Suprapubic skin (tissue), 4 donors: ENCODE measurements at places on chromosomes 3 and 15. TPM values are rescaled to one million over a fixed set of nuclear protein-coding genes. Genes with fewer than 3 reads are reported as not detected.

CLDN18 gene
- total RNA-seq, result not detected

GRCh38 chr3:4623421-4623999, 130.4 kb downstream of the ITPR1 start:
- no peak overlapping the region for H3K4me3 ChIP-seq
- H3K36me3 ChIP-seq, result peaks cover 3% of the 10 kb centered on the region
- no peaks in the 10 kb centered on the region for H3K4me1 ChIP-seq
- no peaks in the 10 kb centered on the region for H3K27me3 ChIP-seq

DNA sequence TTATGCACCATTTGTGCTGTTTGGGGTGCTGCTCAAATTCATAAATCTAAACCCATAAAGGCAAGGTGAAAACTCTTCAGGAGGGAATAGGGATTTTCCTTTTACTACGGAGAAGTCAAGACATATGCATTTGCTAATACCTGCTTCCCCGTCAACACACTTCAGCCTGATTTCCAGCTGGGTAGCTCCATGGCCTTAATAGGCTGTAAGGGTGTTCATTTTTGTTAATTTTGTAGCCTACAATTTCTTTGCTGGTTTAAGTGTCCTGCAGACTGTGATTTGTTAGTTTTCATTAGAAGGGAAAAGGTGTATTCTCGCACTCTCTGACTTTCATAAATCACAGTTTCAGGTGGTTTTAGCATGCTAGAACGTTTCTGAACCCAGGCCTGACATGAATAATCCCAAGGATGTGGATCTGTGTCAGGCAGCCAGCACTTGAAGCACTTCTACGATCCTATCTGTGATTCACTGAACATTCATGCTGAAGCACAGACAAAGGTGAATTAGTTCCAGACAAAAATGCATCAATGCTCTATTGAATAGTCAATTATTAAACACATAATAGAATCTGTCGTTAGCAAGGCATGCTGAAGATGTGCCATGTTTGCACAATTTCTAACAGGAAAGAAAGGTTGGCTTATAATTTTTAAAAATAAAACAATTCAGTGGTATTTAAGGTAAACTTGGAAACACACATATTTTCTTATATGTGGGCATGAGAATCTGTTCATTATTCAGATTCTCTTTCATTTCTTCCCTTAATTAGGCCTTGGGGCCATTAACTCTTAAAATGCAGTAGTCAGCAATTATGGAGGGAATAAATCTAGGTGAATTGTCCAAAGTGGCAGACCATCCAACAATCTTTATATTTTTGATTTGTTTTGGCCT, 17.9 kb upstream of the NMNAT3 start:
- no peaks in the 10 kb centered on the region for H3K27me3 ChIP-seq
- H3K36me3 ChIP-seq, result no peaks in the 10 kb centered on the region
- H3K27ac ChIP-seq, result no peak overlapping the region

DNA sequence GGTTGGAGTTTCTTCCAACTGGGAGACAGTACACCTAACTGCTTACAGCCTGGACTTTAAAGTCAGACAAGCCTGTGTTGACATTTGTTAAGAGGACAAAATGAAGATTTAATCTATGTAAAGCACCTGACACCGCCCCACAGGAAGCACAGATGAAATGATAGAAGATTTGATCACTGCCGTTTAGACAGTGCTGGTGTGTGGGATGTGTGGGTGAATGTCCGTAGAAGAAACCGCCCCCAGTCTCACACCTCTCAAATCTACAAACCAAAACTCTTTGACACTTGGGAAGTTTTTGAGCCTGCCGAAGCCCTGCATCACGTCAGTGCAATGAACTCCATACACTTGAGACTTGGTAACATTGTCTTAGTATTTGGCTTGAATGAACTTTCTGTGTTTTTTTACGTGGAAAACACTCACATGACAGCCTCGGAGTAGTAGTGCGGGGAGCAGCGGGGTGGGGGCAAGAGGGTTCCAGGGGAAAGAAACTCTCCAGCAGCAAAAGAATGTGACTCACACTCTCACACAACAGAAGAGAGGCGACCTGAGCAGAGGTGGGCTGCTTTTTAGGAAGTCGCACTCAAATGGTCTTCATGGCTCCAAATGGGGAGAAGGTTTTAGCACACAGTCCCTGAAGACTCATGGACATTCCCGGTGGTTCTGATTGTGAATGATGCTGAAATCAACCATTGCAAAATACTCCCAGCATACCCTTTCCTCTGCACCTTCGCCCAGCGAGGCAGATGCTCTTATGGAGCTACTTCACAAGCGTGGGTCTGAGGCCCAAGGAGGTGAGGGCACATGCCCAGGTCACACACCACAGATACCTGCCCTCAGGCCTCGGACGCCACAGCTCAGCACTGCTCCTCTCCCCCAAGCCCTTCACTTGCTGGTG, 79.2 kb downstream of the SRGAP3 start:
- H3K4me3 ChIP-seq, result no peak overlapping the region
- peaks cover 56% of the 10 kb centered on the region for H3K4me1 ChIP-seq
- peak overlapping the region; percentile 38 for H3K27ac ChIP-seq
- no peaks in the 10 kb centered on the region for H3K27me3 ChIP-seq
- H3K36me3 ChIP-seq, result no peaks in the 10 kb centered on the region
- DNase-seq, result no peak
